ENCODE measurements at places on chromosomes 1 and 21.

- no peak for DNase-seq
These were observed 5.9 kb downstream of the FOXD2 start for GRCh38 chr1:47443530-47444296.

GRCh38 chr1:229756666-229757065, 130.6 kb downstream of the URB2 start:
- no peak for DNase-seq

DNA sequence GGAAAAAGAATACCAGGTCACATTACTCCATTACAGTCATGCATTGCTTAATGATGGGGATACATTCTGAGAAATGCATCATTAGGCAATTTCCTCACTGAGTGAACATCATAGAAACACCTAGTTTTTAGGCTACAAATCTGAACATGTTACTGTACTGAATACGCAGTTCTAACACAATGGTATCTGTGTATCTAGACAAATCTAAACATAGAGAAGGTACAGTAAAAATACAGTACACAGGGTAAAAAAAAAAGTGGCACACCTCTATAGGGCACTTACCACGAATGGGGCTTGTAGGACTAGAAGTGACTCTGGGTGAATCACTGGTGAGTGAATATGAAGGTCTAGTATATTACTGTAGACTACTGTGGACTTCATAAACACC, 115.7 kb downstream of the AKT3 start:
- DNase-seq = no peak

DNA sequence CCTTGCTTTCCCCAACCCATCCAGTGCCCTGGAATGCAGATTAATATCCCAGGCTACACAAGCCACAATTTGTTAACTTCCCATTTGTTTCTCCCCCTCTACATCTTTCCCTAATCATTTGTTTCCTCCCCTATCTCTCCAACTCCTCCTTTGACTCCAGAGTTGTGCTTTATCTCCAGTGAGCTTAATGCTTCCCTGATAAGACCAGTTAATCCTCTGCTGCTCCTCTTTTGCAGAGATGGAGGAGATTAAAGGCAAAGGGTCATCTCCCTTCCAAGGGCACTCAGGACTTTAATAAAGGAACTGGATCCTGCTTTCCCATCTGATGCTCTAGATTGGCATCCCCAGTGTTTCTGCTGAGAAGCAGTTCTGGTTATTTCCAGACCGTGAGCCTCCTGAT, 7.1 kb downstream of the FAM78B start:
- DNase-seq = no peak

DNA sequence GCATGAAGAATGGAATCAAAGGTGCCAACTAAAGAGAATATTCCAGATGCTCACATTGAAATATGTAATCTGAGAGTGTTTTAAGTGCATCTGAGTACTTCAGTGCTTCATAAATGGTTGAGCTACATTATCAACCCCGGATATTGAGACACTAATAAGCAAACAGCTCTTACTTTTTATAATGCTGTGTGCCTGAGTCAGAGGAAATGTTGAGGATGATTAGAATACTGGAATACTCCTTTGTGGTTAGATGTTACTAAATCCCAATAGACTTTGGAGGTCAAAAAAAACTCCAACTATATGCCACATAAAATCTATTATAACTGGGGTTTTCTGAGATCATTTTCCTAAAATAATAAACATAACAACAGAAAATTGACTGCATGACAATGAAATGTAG, 12.5 kb upstream of the KCNA3 start:
- DNase-seq = no peak

GRCh38 chr1:47703981-47704596, 266.2 kb downstream of the FOXD2 start:
- DNase-seq = no peak

DNA sequence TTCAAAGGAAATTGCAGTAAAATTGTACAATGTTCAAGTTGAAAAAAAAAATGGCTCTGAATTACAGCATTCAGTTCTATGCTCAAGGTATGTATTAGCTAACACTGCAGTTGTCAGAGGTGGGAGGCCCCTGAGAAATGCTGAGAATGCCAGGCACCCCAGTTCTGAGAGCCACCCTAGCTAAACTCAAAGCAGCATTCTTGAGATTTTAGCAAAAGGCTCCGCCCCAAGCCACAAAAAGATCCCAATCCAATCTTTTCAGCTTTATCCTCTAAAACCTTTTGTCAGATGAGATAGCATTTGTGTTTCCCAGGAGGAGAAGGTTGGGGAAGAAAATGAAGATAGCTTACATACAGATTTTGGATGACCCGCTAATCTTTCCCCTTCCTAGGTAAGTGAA, 68.8 kb downstream of the SMYD2 start:
- DNase-seq = peak; percentile 58

DNA sequence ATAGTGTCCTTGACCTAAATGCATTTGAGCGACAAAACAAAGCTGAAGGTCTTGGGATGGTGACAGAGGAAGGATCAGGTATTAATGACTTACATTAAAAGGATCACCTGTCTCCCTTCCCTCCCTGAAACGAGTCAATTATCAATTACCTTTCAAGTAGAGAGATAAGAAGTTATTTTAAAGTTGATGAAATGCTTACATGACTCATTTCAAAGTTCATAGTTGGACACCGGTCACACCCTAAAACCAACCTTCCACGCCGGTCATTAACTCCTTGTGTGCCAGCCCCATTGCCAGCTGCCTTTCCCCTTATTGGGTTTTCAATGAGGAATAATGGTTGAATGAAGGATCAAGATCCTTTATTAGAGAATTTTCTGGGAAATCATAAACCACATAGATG, 129.8 kb downstream of the ZP4 start:
- DNase-seq = no peak

- no peak for DNase-seq
These were observed 28.1 kb downstream of the IL6R start for GRCh38 chr1:154433161-154433764.

GRCh38 chr1:187445066-187445465, 616.3 kb downstream of the PLA2G4A start:
- no peak for DNase-seq

DNA sequence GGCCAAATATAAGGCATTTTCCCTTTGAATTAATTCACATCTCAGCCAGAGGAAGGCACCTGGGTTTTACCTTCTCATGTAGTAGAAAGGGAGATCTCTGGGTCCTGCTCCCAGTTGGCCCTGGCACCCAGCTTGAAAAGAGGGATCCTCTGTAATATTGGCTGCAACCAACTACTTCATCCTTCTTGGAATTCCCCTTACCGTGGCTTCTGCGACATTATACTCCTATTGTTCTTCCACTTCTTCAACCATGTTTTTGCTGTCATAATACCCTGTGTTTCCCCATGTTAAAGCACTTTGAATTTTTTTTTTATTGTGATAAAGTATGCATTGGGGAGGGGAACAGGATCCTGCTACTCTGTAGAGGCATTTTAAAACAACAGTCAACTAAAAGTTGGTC, 26.8 kb downstream of the RNF220 start:
- no peak for DNase-seq

- DNase-seq = no peak
These were observed 118.6 kb downstream of the PROX1 start for GRCh38 chr1:214106375-214106774.

DNA sequence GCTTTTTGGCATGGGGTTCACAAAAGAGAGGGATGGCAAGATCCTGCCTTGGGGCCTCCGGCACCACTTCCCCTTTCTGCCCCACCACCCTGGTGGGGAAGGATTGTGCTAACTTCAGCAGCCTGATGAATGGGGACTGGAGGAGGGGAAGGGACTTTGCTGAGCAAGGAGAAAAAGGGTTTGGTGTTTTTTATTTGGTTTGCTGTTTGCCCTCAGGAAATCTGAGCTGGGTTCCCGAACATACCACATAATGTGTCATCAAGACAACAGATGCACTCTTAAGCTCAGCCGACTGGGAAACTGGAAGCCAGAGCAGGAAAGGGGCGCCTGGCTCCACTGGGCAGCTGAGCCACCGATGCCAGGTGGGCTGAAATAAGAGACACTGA, 19.8 kb downstream of the OLFML2B start:
- DNase-seq = peak; percentile 73

DNA sequence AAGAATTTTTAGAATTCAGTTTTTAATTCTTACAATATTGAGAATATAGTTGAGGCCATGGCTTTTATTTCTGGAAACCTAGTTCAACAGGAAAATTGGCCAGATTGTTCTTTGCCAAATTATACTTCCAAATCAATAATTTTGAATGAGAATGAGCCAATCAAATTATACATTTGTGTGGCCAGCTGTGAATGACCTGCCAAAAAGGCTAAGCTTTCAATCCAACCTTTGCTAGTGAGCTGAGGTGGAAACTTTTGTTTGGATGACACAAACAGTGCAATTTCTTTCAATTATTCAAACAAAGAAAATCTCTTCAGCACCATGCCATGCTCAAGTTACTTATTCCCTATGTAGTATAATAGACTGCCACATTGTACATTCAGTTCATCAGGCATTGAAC, 167.8 kb downstream of the PATJ start:
- no peak for DNase-seq

DNA sequence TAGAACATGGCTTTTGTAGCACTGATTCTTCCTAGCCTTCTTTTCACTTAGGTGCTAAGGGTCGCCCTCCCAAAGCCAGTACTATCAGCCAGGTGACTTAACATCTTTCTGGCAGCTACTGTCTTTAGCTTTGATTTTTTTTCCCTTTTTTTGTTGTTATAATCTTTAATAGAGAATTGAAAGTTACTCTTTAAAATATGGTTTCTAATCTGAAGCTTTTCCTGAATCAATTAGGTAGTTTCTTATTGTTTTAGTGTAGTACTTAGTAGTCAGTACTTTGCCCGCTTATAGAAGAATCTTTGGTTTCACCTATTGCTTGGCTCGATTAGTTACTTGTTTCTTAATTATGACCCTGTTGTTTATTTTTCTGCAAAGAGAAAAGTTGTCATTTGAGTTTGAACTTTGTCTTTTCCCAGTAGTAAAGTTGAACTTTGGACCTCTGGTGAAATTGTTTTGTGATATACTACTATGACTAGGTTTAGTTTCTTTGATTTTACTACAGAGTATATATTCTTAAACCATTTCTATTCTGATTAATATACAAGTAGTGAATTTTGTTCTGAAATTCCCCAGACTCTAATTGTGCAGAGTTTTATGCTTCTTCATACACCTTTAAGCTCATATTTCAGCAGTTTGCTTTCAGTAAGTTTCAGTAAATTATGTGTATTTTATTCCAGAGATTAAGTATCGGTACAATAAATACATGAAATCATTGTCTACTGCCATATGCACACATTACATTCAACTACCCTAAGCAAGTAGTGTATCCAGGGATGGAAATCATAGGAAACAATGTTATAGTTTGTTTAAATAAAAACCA, 3.9 kb downstream of the MAGI3 start:
- DNase-seq = no peak

DNA sequence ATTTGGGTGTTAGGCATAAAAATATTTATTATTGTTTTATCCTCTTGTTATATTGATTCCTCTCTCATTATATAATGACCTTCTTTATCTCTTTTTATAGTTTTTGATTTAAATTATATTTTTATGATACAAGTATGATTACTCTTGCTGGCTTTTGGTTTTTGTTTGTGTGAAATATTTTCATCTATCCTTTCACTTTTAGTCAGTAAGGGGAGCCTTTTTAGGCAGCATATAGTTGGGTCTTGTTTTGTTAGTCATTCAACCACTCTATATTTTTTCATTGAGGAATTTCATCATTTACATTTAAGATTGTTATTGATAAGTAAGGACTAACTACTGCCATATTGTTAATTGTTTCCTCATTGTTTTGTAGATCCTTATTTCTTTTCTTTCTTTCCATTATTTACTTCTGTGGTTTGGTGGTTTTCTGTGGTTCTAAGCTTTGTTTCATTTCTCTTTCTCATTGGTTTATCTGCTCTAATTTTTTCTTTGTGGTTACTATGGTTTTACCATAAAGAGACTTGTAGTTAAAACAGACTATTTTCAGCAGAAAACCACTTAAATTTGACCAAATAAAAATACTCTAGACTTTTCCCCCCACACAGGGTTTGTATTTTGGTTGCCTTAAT, 593.1 kb downstream of the NUF2 start:
- DNase-seq = no peak

DNA sequence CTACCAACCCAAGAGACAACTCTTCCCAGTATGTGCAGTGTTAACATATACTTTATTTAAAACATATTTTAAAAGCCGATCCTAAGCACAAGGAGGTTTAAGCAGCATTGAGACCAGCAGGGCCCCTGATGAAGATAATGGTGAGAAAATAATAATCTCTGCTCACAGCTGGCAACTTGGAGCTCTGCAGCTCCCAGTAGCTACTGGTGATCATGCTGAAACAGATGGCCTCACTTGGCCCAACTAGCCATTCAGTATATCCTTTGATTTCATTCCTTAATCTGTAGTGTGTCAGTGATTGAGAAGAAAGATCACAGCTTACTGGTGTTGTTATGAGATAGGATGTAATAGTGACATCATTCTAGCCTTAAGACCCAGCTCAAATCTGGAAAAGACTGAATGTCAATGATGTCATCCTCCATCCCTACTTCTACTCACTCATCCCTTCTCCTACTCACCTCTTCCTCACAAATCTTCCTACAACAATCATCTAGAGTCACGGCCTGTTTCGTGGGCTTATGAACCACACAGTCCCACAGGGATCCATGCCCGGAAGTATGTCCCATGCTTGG, 817.9 kb downstream of the PLA2G4A start:
- no peak for DNase-seq

DNA sequence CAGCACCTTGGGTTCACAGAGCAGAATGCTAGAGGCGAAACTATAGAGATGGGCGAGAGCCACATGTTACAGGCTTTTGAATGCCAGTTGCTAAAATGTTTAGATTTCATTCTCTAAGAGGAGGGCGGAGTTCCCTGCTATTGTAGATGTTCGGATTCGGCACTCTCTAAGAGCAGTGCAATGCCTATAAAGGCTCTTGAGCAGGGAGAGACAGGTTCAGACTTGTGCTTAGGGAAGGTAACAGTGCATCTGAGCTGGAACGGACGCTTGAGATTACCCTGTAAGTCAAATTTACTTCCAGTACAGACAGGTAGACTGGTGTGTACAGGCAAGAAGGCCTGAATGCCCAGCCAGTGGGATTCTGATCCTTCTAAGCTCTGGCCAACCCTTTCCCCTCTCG, 15.3 kb downstream of the LURAP1 start:
- no peak for DNase-seq

- DNase-seq = no peak
These were observed 68.3 kb upstream of the GCLM start for GRCh38 chr1:93977598-93977945.

DNA sequence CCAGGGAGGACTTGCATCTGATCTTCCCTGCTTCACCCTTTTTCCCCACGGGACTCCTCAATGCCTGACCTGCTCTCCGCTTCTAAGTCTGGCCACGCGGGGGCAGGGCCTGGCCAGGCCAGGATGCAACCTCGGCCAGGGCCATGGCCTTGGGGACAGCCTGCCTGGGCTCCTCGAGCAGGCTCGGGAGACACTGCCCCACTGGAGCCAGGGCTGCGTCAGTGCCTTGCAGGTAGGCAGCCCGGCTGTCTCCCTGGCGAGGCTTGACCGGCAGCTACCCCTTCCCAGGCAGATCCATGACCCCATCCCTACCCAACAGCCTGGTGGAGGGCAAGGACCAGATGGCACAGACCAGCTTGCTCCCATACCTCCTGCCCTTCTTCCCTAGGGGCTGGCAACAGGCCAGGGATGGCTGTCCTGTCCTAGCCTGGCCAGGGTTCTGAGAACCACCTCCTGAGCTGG, 2.7 kb upstream of the PRDM16 start:
- DNase-seq = no peak

All from HS-27A (cell line).